ENCODE measurements at places on chromosomes 6 and 20. TPM values are rescaled to one million over a fixed set of nuclear protein-coding genes. Genes with fewer than 3 reads are reported as not detected.

The NDRG3 gene
- total RNA-seq = 16.9 TPM

The PHF3 gene
- total RNA-seq = 80.0 TPM

The SRSF12 gene
- total RNA-seq = 0.34 TPM

The PBOV1 gene
- total RNA-seq = not detected

The SMLR1 gene
- total RNA-seq = not detected

The ADGRF5 gene
- not detected for total RNA-seq

The SLC2A10 gene
- total RNA-seq = 12.1 TPM

The TUBB2B gene
- total RNA-seq = under 0.01 TPM

The VSX1 gene
- total RNA-seq = not detected

The EHMT2 gene
- 13.7 TPM for total RNA-seq

The RAET1G gene
- total RNA-seq = 65.6 TPM

The C20orf144 gene
- total RNA-seq = under 0.01 TPM

The FAM217B gene
- total RNA-seq = 6.8 TPM

The OR2H1 gene
- total RNA-seq = not detected

The TUBB gene
- 229 TPM for total RNA-seq

The RNGTT gene
- 24.6 TPM for total RNA-seq

The LINC00237 gene
- not detected for total RNA-seq

The NR2E1 gene
- 0.85 TPM for total RNA-seq

The MYLK2 gene
- total RNA-seq = not detected

The TMEM14B gene
- 43.7 TPM for total RNA-seq

The TRIM40 gene
- not detected for total RNA-seq

The PAX1 gene
- not detected for total RNA-seq

The CGA gene
- total RNA-seq = not detected

The PCED1A gene
- total RNA-seq = 16.9 TPM

The ENPP5 gene
- 0.34 TPM for total RNA-seq

The ARMH2 gene
- not detected for total RNA-seq

The ZSWIM1 gene
- 3.8 TPM for total RNA-seq

The NRM gene
- total RNA-seq = 0.34 TPM

The FRS3 gene
- total RNA-seq = 0.34 TPM

The SLC13A3 gene
- total RNA-seq = 3.3 TPM

The PPARD gene
- total RNA-seq = 34.4 TPM

The BPIFA1 gene
- 24.0 TPM for total RNA-seq

The RFX6 gene
- total RNA-seq = not detected

The TTI1 gene
- total RNA-seq = 19.5 TPM

The LTV1 gene
- total RNA-seq = 43.7 TPM

The INSM1 gene
- not detected for total RNA-seq

The TMEM217 gene
- 0.68 TPM for total RNA-seq

The EMILIN3 gene
- total RNA-seq = not detected

The SLA2 gene
- not detected for total RNA-seq

The HUS1B gene
- 1.9 TPM for total RNA-seq

The ANKRD66 gene
- not detected for total RNA-seq

The DSP gene
- total RNA-seq = 1,323 TPM

The EDN3 gene
- total RNA-seq = not detected

The REM1 gene
- not detected for total RNA-seq

The NOTCH4 gene
- total RNA-seq = 0.28 TPM

The C20orf204 gene
- 0.34 TPM for total RNA-seq

The FOXA2 gene
- total RNA-seq = 10.9 TPM

The COX4I2 gene
- total RNA-seq = not detected
